ENCODE measurements at places on chromosomes 1 and 21.

DNA sequence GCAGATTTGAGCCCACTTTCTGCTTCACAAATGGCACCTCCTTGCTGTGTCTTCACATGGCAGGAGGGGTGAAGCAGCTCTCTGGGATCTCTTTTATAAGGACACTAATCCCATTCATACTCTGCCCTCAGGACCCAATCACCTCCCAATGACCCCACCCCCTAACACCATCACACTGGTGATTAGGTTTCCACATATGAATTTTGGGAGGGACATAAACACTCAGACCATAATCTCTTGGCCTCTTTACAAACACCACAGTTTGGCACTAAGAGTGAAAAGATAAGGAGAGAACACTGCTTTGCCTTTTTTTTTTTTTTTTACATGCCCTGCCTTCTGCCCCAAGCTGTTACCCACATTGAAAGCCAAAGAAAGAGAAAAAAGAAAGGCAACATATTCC, 166.2 kb upstream of the NFIA start:
- no peak for DNase-seq

DNA sequence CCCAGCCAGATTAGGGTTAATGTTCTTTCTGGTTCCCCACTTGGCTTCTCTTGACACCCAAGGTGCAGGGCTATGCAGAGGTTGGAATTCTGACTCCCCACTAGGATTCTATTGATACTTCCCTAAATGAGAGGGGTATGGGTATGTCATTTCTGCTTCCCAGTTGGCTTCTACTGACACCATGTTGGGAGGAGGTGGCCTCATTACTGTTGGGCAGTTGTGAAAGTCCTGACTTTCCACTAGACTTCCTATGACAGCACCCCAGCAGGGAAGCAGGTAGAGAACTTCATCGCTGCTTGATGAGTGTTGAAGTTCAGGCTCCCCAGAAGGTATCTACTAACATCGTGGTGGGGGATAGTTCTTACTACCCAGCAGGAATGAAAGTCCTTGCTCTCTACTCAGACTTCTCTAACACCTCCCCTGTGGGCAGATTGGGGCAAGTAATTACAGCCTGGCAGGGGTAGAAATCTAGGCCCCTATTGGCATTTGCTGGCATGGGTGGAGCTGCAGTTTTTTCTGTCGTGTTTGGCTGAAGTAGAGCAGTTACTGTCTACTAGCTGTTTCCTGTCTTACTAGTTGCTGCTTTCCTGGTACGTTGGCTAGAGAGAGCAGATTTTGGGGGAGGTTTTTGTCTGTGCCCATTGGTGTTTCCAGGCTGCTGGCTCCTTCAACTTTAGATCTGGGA, 41.5 kb downstream of the ZYG11B start:
- no peak for DNase-seq

DNA sequence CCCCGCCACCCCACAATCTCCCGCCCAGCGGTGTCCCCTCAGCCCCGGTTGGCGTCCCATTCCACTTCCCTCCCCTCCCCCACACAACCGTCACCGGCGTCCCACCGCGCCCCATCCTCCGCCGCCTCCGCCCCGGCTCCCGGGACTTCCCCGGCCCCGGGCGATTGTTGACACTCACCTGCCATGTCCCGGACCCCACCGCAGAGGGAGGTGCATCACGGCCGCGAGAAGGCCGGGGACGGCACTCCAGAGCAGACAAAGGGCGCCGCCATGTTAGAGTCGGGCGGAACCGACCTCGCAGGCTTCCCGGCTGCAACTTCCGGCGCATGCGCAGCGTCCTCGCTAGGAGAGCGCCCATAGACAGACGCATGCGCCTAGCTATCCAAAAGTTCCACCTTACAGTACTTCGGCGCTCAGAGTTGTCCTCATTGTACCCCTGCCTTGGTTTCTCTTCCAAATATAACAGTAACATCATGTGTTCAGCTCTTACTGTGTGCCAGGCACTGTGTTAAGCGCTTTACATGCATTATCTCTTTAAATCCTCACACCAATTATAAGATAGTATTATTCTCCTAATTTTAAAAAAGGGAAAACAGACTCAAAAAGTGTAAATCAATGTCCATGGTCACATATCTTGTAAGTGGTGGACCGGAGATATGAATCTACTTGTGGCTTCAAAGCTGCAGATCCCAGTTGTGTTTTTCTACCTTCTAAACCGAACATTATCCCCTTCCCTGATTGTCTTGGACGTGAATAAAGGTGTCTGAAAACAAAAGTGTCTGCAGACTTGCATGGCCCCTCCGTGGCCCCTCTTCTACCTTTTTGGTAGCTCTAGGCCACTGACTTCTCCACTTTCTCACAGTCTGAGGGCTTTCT, at the start of gene ZBTB17:
Gene ZBTB17, minus strand, starts transcription at position 297 of the 876 bp plus-strand sequence. CDS start 27,606 bp downstream, outside the sequence.
- peak; percentile 96 for DNase-seq

DNA sequence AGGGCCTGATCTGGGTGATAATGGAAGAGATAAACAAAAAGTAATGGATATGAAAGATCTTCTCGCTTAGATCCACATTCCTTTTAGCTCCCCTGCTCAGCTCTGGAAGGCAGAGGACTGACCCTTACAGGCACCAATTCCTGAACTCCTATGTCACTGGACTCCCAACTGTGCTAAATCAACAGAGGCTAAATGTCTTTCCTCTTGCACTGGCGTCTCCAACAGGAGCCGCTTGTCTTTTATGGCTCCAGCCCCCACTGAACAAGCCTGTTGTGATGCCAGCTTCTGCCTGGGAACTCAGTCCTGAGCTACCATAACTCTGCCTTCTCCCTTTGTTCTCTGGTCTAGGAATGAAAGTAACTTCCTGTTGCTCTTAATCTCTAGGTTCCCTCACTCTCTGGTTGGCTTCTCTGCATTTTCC, 142.1 kb upstream of the COL11A1 start:
- DNase-seq, result peak; percentile 55

DNA sequence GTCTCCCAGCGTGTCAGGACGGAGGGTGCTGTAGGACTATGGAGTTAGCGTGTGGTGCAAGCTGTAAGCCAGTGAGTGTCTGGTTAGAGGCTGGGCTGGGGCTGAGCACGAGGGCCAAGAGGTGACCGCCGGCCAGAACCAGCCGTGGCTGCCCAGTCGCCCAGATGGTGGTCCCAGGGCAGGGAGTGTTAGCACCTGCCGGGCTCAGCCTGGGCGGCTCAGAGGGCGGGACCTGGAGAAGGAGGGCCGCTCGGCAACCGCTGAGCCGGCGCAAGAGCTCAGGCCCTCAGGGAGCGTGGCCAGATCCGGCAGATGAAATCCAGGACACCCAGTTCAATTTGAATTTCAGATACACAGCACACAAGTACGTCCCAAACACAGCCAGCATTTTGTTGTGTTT, 87.9 kb downstream of the PRDM16 start:
- no peak for DNase-seq

- peak; percentile 14 for DNase-seq
Observed at GRCh38 chr1:89512996-89513720, 11.5 kb upstream of the LRRC8B start.

DNA sequence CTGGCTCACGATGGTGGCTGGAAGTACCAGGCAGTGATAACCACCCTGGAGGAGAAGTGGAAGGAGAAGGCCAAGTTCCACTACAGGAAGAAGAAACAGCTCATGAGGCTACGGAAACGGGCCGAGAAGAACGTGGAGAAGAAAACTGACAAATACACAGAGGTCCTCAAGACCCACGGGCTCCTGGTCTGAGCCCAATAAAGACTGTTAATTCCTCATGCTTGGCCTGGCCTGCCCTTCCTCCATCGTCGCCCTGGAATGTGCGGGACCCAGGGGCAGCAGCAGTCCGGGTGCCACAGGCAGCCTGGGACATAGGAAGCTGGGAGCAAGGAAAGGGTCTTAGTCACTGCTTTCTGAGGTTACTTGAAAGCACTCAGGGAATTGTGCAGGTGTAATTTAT, 10.8 kb downstream of the IL24 start:
- DNase-seq, result no peak

All from iPS-NIHi11 (cell line).